ENCODE measurements at places on chromosomes 2 and 18. TPM values are rescaled to one million over a fixed set of nuclear protein-coding genes. Genes with fewer than 3 reads are reported as not detected.
A peak's percentile ranks its signal among the peaks of the same experiment; 100 is the strongest.

Gene LRATD1
- total RNA-seq, result 27.5 TPM

Gene FLACC1
- 4.4 TPM for total RNA-seq

Gene PROKR1
- not detected for total RNA-seq

Gene ARHGEF4
- total RNA-seq, result 16.4 TPM

Gene CEP192
- 38.8 TPM for total RNA-seq

Gene RBBP8
- 93.0 TPM for total RNA-seq

DNA sequence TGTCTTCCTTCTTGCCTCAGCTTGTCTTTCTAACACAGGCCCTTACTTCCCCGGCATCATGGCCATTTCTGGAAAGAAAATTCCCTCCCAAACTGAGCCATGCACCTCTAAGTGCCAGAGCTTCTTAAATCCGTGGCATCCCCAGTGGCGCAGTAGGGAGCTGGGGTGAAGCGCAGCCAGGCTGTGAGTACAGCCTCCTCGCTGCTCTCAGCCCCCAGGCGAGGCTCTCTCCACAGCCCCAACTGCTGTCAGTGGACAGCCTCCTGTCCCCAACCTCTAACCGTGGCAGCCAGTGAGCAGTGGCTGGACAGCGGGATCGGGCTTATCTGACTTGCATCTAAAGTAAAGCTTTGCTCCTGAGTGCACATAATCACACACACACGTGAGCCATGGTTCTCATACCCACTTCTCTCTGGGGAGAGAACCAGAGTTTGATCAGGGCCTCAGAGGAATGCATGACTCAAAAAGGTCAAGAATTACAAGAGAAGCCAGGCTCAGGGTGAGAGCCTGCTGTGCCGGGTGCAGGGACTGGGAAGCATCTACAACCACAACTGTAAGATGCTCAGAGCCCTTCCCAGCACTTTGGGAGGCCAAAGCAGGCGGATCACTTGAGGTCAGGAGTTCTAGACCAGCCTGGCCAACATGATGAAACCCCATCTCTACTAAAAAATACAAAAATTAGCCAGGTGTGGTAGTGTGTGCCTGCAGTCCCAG, 50.7 kb downstream of the SFXN5 start:
- no peak for DNase-seq

- no peak for DNase-seq
Observed at GRCh38 chr2:190210471-190210870, 109.2 kb downstream of the HIBCH start.

DNA sequence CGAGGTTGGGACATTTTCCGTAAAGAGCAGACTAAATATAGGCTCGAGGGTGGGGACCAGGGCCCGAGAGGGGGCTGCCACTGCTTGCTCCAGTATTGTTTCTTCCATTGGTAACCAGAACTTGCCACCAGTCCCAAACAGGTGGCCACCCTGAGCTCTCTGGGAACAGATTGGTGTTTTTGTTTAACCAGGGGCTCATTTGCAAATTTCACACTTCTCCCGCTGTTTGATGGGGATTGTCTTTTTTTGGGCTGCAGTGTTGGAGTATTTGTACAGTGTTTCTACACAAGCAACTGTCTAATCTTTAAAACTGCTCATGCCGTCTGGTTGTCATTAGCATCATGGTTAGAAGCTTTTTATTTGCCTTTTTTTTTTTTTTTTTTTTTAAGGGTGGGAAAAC, 8.5 kb downstream of the AGAP1 start:
- DNase-seq, result no peak

- no peak for DNase-seq
Observed at GRCh38 chr2:36663851-36664695, 32.4 kb upstream of the VIT start.

DNA sequence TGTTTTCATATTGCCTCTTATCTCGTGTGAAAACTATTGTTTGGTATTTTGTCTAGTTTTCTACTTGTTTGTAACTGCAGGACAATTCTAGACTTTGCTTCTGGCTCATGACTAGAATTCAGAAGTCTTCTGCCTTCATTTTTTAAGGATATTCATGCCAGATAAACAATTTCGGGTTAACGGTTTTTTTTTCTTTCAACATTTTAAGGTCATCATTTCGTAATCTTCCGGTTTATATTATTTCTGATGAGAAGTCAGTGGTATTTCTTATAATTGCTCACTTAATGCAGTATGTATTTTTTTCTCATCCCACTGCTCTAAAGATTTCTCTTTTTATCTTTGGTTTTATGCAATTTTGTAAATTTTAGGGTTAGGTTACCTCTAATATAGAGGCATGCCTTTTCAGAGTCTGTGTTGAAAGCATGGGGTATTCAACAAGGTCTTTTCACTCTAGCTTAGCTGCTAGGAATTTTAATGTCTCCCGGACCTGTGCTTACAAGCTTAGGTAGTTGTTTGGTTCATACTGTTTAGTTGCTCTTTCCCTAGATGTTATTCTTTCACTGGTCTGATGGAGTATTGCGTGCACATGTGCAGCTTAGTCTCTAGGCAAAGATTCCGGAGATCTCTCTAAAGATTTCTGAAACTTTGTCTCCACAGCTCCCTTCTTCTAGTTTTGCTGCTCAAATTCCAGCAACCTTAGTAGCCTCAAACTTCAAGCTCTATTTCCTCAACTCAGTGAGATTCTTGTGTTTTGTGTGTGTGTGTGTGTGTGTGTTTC, 198.1 kb downstream of the MCFD2 start:
- no peak for DNase-seq

DNA sequence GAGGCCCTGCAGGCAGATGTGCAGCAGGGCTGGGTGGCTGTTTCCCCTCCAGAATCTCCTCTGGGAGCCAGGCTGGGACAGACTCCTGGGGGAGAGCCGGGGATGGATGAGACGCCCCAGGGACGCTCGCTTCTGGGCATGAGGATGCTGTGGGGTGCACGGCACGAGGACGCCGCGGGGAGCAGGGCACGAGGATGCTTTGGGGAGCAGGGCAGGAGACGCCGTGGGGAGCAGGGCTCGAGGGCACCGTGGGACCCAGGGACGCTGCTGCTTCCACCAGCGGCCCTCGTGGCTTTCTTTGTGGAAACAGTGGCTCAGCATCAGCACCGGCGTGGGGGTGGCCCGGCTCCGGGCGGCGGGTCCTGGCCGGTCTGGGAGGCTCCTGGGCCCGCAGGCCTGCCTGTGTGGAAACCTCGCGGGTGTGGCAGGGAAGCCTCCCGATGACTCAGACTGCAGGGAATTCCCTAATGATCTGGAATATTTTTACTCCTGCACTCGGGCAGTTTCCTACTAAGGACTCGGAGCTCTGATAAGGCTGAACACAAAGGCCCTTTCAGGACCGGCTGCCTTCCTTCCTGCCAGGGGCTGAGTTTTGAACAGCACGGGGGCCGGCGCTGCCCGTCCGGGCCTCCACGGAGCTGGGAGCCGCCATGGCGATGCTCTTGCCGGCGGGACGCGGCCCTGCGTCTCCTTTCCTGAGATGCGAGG, 62.6 kb downstream of the NFATC1 start:
- DNase-seq, result peak; percentile 61

DNA sequence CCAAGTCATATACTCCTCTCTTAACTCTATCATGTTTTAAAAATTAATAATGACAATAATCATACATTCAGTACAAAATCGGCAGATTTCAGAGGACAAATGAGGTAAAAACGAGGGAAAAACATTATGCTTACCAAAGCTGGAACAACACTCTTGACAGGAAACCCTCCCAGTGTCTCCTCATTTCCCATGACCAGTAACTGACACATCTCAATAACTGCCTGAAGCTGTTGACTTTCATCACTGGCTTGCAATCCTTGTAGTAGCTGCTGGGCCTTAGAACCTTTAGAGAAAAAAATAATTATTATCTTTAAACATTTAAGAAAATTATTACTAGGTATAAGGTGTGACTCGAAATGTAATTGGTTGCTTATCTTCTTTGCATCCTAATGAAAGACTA, 103.6 kb downstream of the TRIP12 start:
- no peak for DNase-seq

GRCh38 chr18:74994502-74995418, 214.2 kb downstream of the PTGR3 start:
- DNase-seq, result no peak

GRCh38 chr2:216683846-216684245, 11.5 kb downstream of the IGFBP5 start:
- no peak for DNase-seq

DNA sequence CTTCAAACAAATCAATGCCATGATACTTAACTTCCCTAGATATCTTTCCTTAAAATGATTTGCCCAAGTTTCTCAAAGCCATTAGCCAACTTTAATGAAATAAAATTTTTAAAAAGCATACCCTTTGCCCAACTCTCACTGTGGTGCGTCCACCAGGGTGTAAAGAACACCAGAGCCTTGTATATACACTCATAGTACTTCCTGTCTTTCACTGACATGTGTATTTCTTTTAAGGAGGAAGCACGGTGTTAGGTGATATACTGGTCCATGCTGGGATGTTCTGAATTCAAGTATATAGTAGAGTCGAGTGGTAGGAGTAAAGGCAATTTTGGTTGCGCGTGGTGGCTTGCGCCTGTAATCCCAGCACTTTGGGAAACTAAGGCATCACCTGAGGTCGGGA, 22.7 kb downstream of the AAK1 start:
- no peak for DNase-seq

DNA sequence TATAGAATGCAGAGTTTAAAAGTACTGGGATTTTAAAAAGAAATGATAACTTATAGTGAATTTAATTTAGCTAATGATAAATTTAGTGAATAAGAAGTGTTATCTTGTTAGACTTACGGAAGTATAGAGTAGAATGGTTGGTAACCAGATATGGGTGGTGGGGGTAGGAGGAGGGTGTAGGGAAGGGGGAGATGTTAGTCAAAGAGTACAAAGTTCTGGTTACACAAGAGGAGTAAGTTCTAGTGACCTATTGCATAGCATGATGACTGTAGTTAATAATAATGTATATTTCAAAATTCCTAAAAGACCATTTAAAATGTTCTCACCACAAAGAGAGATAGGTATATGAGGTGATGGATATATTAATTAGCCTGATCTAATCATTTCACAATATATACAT, 184.8 kb upstream of the STON1 start:
- DNase-seq, result no peak

- DNase-seq, result no peak
Observed at GRCh38 chr2:224444021-224444420, 42.1 kb upstream of the FAM124B start.

- no peak for DNase-seq
Observed at GRCh38 chr2:237314198-237314597, 99.8 kb downstream of the COL6A3 start.

DNA sequence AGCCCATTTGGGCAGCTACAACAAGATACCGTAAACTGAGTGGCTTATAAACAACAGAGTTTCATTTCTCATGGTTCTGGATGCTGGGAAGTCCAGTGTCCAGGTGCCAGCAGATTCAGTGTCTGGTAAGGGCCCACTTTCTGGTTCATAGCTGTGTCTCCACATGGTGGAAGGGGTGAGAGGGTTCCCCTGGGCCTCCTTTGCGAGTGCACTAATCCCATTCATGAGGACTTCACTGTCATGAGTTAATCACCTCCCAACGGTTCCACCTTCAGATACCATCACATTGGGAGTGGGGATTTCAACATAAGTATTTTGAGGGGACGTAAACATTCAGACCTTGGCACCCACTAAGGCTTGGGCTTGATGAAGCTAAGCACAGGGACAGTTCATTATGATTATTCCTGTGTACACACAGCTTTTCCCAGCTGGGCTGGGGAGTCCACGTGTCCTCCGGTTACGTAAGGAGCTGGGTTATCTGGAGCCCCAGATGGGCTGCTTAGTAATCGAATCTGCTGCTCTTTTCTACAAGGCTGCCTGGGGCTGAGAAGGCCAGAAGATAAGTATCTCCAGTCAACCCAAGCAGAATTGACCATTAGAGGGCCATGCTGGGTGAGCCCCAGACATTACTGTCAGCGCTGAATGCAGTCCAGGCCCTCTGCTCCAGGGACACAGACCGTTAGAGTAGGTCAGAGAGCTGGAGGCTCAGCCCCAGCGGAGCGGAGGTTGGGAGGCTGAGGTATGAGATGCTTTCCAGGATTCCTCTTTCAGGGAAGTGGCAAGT, 42.7 kb downstream of the EPAS1 start:
- DNase-seq, result no peak

DNA sequence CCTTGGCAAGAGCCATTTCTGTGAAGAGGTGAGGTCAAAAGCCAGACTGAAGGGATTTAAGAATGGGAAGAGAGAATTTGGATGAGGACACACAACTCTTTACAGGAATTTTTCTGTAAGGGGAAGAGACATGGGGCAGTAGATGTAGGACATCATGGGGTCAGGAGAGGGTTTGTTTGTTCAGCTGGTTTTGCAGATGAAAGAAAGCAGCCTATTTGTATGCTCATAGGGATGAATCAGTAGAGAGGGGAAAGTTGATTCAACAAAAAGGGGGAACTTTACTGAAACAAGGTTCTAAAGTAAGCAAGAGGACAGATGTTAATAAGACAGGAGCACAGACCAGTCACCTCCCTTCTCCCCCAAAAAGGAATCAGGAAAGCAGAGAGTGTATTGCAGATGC, 11.2 kb downstream of the SCG2 start:
- no peak for DNase-seq
